Stimulated activated CD8-positive, alpha-beta memory T cell treated with anti-CD3 and anti-CD28 coated beads, Interleukin-4, amount 100 ng/mL, for 24 hours (primary cell): ENCODE measurements at places on chromosomes 1 and 21.

- DNase-seq: no peak
Measured at GRCh38 chr1:2986549-2987305, 34.5 kb upstream of the ACTRT2 start.

- no peak for DNase-seq
Measured at GRCh38 chr1:75616436-75617433, 5.8 kb upstream of the SLC44A5 start.

- DNase-seq: no peak
Measured at GRCh38 chr1:109466452-109467300, at the start of gene SYPL2. Gene SYPL2, plus strand, starts transcription at chr1:109466546. Its CDS starts 298 bp downstream, at chr1:109466844.

- DNase-seq: no peak
Measured at GRCh38 chr1:12528021-12528852, 89.8 kb downstream of the DHRS3 start.

DNA sequence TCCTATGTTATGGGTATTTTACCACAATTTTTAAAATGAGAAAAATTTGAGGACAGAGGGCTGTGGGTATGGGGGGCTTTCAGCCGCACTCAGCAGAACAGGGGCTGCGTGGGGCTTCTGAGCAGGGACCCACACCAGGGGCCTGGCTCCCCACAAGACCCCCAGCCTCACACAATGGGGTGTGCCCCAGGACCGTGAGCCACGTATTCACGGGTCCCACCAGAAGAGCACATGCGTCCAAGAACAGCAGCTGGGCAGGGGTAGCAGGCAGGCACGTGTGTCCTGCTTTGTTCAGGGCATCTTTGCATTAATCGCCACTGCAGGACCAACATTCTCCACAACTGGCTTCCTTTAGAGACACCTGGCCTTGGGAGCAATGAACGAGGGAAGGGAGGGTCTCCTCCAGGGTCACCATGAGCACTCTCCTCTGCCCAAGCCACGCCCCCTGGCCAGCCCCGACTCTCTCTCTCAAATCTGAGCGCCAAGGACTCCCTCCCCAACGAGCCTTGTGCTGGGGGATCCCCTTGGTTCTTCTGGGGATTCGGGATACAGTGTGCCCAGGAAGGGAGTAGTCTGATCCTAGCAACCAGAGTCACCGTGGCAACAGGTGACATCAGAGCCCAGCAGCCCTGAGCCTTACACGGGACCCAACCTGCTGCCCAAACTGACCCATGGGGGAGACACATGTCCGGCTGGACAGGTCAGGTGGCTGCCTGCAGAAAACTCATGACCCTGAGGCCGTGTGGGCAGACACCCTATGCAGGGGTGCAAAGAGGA is 7.4 kb upstream of the ARF1 start:
- DNase-seq: no peak

DNA sequence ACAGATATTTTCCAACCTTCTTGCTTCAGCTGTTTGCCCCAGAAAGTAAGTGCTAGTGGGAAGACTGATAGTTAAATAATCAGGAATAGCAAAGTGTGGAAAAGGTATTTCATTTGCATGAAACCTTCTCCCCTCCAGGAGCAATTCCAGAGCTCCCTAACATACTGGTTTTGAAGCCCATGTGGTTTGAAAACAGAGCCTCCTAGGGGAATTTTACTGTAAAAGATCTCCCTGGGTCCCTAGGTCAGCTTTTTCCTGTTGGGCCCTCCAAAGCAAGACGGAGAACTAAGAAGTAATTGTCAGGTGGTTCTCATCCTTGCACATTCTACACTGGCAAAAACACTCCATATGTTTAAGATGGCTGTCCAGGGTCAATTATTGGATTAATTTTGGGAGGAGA is 218.7 kb upstream of the FOXD3 start:
- DNase-seq: no peak

DNA sequence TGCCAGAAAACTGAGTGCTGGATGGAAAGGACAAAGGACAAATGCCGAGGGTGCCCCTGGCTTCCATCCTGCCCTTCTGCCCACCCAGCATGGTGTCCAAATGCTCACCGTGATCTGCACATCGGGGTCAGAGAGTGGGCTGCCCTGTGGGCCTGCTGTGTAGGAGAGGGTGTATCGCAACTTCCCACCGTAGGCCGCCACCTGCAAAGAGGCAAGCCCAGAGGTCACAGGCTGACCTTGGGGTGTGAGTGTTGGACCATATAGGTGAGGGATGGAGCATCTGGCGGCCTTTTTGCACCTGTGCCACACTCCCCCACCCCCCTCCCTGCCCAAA is 53.5 kb downstream of the LDLRAD2 start:
- no peak for DNase-seq

DNA sequence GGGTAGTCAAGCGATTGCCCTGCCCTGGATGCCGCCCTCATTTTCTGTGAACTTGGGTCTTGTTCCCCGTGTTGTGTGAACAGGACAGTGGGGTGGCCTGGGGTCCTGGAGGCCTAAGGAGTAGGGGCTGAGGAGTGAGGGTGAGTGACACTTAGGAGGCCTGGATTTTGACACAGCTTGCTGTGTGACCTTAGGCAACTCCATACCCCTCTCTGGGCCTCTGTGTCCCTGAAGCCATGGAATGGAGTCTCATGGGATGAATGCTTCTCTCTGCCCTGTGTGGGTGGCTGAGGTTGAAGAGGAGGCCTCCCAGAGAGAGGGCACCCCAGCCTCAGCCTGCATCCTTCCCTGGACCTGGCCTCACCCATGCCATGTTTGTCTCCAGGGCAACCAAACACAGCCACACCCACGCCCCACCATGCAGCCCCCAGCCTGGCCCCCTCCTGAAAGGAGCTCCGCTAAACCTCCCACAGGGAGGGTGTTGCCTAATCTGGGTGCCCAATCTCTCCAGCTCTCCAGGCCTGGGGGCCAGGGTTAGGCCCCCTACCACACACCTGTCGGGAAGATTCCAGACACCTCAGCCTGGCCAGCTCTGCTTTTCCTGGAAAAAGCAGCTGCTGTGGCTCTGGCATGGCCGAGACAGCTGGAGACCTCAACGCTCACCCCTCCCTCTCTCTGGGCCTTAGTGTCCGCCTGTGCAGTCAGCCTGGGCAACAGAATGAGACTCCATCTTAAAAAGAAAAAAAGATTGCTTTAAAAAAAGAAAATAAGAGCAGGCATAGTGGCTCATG is 9.9 kb downstream of the MYOM3 start:
- DNase-seq: no peak

- no peak for DNase-seq
Measured at GRCh38 chr1:47968556-47968888, 28.7 kb downstream of the TRABD2B start.

DNA sequence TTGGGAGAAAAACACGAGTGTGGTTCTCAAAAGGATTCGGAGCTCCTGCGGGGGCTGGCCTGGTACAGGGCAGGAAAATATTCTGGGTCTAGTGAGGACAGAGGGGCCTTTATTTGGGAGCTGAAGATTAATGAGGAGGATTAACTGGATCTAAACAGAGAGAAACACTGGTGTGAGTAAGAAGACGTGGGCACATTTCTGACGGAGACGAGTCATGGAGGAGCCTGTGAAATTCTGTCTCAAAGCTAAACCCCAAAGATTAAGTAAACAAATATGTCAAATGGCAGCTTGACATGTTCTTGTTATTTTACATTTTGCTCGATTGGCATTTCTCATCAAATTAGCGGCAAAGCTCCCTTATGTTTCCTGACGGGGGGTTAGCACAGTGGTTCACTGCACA is 12.8 kb downstream of the PROK1 start:
- no peak for DNase-seq

GRCh38 chr1:183761871-183762270 is 43.0 kb upstream of the RGL1 start:
- DNase-seq: no peak

DNA sequence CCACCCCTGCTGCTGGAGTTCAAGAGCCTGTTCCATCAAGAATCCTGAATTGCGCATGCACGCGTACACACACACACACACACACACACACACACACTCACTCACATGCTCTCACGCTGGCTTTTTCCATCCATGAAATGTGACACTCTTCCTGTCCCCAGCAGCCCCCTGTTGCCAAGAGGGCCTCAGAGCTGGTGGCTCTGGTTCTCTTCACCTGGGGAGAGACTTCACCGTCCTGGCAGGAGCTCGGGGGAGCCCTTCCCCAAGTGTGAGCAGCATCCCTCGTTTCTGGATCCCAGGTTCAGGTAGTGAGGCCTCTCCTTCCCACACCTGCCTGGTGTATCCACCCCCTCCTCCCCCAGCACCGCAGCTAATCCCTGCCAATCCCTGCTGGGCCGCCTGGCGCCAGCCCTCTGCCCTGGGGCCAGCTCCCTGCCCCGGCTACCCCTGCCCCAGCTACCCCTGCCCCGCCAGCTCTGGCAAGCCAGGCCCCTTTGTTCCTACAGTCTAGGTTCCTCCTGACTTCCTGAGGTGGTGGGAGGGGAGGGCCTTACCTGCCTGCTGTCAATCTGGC is 9.9 kb downstream of the PLOD1 start:
- DNase-seq: no peak

DNA sequence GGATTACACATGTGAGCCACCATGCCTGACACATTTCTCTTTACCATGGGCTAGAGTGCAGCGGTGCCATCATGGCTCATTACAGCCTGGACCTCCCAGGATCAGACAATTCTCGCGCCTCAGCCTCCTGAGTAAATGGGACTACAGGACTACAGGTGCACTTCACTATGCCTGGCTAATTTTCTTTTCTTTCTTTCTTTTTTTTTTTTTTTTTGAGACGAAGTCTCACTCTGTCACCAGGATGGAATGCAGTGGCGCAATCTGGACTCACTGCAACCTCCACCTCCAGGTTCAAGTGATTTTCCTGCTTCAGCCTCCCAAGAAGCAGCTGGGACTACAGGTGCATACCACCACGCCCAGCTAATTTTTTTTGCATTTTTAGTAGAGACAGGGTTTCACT is 14.8 kb upstream of the KIF1B start:
- DNase-seq: no peak

DNA sequence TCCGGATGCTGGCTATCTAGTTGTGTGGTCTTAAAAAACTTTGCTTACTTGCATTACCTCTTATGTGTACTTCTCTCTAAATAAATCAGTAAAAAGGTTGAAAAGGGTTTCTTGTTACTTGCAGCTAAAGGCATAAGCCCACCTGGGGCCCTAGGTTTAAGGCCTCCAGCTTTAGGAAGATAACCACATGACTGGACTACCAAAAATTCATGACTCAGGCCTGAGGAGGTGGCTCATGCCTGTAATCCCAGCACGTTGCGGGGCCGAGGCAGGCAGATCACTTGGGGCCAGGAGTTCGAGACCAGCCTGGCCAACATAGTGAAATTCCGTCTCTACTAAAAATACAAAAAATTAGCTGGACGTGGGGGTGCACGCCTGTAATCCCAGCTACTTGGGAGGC is 142.9 kb downstream of the APP start:
- DNase-seq: no peak

DNA sequence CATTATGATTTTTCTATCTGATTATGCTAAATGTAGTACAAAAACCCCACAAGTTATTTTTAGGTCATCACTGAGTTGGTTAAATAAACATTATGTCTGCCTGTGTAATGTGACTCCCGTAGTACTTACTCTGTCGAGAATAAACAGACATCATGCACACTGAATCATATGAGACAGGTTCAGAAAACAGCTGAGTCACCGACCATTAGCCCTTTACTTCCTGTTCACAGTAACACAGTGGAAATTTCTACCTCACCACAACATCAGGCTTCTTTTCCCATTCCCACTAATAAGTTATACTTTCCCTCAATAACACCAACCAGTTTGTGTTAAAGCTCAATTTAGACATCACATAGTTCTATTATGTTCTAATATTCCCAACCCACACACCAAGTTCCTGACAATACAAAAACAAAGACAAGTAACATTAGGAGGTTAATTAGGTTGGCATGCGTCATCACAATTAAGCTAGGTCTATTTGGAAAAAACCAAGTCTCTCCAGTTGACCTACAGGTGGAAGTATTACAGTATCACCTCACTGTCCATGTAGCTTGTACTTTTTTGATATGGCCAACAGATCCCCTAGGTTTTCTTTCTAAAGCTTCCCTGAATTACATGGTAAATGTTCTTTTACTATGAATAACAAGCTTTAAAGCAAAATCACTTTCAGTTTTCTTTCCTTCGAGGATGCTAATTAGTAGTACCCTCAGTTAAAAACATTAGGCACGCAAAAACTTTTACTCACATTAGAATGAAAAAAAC is 154.2 kb downstream of the EIF4G3 start:
- DNase-seq: no peak

DNA sequence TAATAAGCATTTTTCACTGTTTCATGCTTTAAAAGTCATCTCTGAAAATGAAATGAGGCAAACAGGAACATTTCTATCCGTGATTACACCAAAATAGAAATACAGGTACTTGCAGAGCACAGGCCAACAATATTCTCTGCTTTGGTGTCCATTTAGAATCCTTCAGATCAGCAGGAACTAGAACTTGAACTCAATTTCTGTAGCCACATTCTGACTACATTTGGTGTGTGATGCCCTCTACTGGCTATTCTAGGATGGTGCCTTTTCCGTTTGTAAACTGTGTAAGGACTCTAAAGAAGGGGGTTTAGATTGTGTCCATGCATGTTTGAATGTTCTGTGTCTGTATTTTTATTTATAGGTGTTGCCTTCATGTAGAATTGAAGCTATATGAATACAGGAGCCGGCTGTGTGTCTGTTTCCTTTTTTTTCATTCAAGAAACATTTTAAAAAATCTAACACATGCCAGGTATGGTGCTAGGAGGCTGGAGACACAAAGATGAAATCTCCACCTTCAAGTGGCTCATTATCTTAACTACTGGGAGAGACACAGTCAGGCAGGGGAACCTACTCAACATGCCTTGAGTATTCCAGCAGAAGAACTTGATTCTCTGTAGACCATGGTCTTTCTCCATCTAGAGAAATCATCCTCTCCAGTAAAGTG is 7.6 kb upstream of the ZNF326 start:
- no peak for DNase-seq

- DNase-seq: no peak
Measured at GRCh38 chr1:203454986-203455471, 20.6 kb upstream of the PRELP start.

DNA sequence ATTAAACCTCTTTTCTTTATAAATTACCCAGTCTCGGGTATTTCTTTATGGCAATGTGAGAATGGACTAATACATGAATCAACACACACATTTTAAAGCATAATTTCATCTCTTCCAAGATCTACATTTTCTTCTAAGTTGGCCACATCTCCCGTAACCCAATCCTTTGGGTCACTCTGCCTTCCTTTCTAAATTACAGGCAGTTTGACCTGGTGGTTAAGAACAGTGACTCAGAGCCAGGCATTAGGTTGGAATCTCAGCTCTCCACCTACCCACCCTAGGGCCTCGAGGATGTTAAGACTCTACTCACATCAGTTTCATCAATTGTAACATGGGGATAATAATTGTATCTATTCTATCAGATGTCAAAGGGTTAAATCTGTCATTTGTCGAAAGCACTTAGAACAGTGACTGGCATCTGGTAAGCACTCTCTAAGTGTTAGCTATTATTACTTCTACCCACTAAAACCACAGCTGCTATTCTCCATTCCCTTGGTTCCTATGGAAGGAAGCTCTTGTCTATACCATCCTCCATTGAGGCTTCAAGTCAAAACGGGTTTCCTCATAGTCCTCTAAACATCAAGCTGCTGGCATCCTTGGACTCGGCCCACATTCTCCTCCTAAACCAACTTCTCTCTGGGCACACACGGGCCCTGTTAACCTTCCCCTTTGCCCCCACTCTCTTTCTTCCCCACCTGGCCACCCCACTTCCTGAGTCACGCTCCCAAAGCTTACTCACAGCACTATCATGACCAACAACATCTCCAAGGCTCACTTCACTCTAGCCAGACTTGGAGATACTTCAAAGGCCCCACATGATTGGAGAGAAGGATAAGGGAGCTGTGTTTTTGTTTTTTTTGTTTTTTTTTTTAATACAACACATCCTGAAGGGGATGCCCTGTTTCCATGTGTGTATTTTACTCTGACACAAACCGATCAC is 116.9 kb downstream of the TGFBR3 start:
- DNase-seq: no peak
